Sciatic nerve (tissue), 2 donors: ENCODE measurements at places on chromosomes 1 and 21.

GRCh38 chr1:15952317-15953258, 23.3 kb downstream of the ZBTB17 start:
- DNase-seq, result no peak

GRCh38 chr1:207218512-207219362, 102.7 kb upstream of the CD55 start:
- DNase-seq, result no peak

- no peak for DNase-seq
Measured at GRCh38 chr1:76068953-76069561, 5.5 kb upstream of the ST6GALNAC3 start.

DNA sequence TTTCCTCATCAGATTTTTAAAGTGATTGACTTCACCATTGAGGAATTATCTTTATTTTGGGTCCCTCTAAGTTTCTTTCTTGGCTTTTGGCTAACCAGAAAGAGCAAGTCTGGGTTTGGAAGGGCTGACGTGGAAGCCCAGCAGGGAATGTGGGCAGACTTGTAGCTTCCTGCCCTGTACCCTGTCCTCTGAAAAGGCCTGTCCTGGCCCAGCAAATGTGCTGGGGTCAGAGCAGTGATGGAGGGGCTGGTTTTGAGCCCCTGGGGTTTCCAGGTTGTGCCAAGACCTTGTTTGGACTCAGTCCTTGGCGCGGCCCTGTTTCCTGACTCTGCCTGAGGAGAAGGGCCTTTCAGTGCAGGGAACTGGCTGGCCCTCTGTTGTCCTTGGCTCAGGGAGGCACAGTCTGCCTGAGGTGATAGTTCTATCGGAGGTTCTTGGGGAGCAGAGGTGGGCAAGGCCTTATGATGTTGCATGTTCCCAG, 72.1 kb downstream of the UCK2 start:
- no peak for DNase-seq

GRCh38 chr1:38628241-38628640, 231.3 kb downstream of the RRAGC start:
- DNase-seq, result no peak
